ENCODE measurements at places on chromosomes 6 and 20.
A peak's percentile ranks its signal among the peaks of the same experiment; 100 is the strongest.

- no peak for DNase-seq
Measured at GRCh38 chr6:14711056-14711703, 534.7 kb upstream of the JARID2 start.

DNA sequence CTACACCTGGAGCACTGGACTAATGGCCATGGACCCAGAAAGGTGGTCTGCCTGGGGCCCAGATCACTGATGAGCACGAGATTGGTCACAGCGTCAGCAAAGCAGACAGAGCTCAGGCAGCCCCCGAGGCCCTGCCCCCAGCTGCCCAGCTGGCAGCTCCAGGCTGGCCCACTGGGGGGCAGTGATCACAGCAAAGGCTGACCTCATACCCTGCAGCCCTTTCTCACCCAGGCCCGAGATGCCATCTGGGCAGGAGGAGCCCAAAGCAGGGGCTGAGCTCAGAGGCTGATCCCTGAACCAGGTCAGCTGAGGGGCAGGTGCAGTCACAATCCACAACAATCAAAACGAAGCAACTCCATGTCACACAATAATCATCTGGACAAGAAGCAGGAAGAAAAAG is 4.1 kb downstream of the MAP1LC3A start:
- no peak for DNase-seq

- no peak for DNase-seq
Measured at GRCh38 chr6:111845441-111845871, 27.8 kb downstream of the FYN start.

GRCh38 chr6:109527989-109528388 is 45.0 kb upstream of the ZBTB24 start:
- DNase-seq, result peak; percentile 25

- DNase-seq, result no peak
Measured at GRCh38 chr6:157961153-157961831, 20.4 kb upstream of the SYNJ2 start.

- DNase-seq, result no peak
Measured at GRCh38 chr6:3813150-3813780, 35.9 kb upstream of the FAM50B start.

DNA sequence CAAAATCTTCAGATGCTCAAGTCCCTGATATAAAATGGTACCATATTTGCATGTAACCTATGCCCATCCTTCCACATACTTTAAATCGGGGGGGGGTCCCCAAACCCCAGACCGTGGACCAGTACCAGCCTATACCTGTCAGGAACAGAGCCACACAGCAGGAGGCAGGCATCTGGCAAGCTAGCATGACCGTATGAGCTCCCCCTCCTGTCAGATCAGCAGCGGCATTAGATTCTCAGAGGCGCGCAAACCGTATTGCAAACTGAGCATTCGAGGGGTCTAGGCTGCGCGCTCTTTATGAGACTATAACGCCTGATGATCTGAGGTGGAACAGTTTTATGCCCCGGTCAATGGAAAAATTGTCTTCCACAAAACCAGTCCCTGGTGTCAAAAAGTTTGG is 30.7 kb downstream of the FGD2 start:
- no peak for DNase-seq

DNA sequence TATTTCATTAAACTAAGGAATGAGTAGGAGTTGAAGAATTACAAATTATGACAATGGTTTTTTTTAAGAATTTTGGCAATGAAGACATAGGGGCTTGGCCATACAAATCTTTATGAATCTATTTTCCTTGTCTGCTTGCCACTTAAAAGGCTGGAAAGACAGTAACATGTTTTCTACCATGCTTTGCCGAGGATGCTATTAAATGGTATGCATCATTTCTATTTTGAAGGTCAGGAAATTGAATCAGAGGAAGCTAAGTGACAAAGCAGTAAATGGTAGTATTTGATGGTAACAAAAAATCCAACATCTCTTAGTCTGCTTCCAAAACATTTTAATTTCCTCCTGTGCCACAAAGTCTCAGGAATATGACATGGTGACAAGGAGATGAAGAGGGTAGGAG is 287.2 kb downstream of the RFPL4B start:
- no peak for DNase-seq

GRCh38 chr6:138815797-138816528 is 20.1 kb downstream of the ECT2L start:
- DNase-seq, result peak; percentile 35

DNA sequence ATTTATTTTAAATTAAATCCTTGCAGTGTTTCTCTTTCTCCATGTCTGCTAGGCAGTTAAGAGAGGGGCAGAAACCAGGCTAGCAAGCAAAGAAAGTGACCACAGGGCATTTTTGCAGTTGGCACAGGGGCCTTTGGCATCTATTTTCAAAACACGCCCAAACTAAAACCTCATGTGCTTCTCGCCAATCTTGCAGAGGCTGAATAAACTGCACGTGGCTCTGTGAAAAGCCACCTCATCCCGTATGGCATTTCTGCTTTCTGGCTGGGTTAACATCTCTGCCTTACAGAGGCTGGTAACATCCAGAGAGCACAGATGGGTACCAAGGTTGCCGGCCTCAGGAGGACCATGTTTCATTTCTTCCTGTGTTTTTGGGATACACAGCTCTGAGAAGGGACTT is 54.6 kb downstream of the GJA10 start:
- DNase-seq, result no peak

DNA sequence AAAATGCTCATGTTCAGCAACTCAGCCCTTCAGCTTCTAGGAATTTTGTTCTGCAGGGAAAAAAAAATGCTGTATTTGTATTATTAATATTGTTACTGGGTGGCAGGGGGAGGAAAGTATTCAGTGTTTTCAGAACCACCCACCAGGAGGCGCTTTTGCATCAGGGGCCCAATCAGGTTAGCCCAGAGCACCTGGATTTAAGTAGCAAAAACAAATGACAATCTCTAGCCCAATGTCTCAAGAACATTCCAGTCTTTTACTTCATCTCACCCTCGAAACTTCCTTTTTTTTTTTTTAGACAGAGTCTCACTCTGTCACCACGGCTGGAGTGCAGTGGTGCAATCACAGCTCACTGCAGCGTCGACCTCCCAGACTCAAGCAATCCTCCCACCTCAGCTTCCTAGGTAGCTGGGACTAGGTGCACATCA is 635 bp upstream of the C20orf203 start:
- peak; percentile 53 for DNase-seq

DNA sequence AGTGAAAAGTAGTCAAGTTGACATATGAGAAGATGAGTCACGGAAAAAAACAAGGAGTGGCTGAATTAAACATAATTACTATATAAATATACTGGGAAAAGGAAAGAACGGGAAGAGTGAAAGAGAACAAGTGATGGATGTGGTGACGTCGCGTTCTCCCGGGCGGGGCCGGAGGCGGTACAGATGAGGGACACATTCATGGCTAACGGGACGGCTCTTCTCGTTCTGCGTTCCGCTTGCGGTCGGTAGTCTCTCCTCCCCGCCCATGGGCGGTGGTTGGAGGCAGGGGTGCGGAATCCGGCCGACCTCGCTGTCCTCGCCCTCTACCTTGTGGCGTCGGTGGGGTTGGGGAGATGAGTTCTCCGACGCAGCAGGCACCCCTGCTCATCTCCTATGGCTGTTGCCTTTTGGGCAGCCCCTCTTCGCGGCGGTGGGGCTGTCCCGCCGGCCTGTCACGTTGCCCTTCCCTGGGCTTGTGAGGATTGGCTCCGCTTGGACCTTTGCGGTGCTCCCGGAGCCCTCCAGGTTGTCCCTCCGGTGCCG is 22.5 kb downstream of the HLA-G start:
- no peak for DNase-seq

DNA sequence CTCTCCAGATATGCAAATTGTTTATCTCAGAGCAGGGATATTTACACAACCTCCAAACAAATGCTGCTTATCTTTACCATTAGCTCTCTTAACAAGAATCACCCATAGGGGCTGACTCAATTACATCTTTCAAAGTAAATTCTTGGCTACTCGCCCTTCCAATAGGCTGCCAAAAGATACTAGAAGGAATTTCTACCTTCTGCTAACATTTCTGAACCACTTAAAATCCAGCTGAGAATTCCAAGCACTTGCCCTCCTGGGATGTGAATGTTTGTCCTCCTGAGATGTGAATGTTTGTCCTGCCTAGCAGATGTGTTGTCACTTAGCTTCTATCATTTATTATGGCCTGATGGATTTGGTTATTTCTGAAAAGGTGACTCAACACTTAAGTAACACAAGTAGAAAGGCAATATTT is 388.0 kb downstream of the GJA1 start:
- DNase-seq, result no peak

GRCh38 chr6:147922799-147923198 is 414.3 kb downstream of the SAMD5 start:
- DNase-seq, result peak; percentile 78

- no peak for DNase-seq
Measured at GRCh38 chr6:169991913-169992312, 240.5 kb downstream of the ERMARD start.

DNA sequence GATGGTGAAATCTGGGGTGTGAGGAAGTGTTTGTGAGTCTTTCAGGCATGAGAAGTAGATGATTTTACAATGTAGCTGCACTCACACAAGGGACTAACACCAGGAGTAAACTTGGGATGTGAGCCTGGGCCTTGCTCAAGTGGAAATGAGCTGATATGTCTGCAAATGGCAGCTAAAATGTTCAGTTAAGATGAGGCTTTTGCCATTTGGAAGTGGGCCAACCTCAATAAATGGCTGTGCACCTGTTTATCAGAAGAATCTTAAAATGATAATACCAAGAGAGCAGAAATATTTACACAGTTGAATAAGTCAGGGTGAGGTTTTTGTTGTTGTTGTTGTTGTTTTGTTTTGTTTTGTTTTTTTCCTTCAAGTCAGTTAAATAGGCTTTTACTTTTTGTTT is 25.7 kb upstream of the KLHL31 start:
- no peak for DNase-seq

- no peak for DNase-seq
Measured at GRCh38 chr6:33974030-33974429, 170.2 kb upstream of the MLN start.

GRCh38 chr20:61982191-61982950 is 83.3 kb downstream of the TAF4 start:
- DNase-seq, result no peak
